Uterine smooth muscle cell (primary cell): ENCODE measurements at places on chromosomes 3 and 15. TPM values are rescaled to one million over a fixed set of nuclear protein-coding genes. Genes with fewer than 3 reads are reported as not detected.

Gene EXD1
- total RNA-seq = 0.11 TPM in 1 of 2 replicates, not detected in the other

Gene DHX30
- total RNA-seq = 60.2 and 83.8 TPM in 2 replicates

Gene TP63
- under 0.01 and 0.25 TPM in 2 replicates for total RNA-seq

Gene NAALADL2
- total RNA-seq = 11.9 and 13.7 TPM in 2 replicates

Gene ANKRD63
- not detected in 2 replicates for total RNA-seq

Gene CYP19A1
- 0.12 and 0.55 TPM in 2 replicates for total RNA-seq

Gene MST1R
- 0.25 and 0.33 TPM in 2 replicates for total RNA-seq

Gene FBXW12
- not detected in 2 replicates for total RNA-seq

Gene NMNAT3
- 0.33 and 2.4 TPM in 2 replicates for total RNA-seq

Gene IGDCC3
- under 0.01 TPM in 1 of 2 replicates, not detected in the other for total RNA-seq

Gene ECE2
- under 0.01 TPM in 1 of 2 replicates, not detected in the other for total RNA-seq

Gene THBS1
- total RNA-seq = 214 and 454 TPM in 2 replicates

Gene KLHL40
- not detected in 2 replicates for total RNA-seq

Gene TIGIT
- total RNA-seq = not detected in 2 replicates

Gene LIPC
- 0.11 and 0.37 TPM in 2 replicates for total RNA-seq

Gene RARRES1
- 26.2 and 30.5 TPM in 2 replicates for total RNA-seq

Gene TMEM40
- total RNA-seq = not detected in 2 replicates

Gene IQCF5
- not detected in 2 replicates for total RNA-seq

Gene CAND2
- total RNA-seq = 6.4 and 6.6 TPM in 2 replicates

Gene EPHA3
- total RNA-seq = 1.9 and 2.2 TPM in 2 replicates

Gene SST
- not detected in 2 replicates for total RNA-seq

Gene COL6A5
- under 0.01 TPM in 1 of 2 replicates, not detected in the other for total RNA-seq

Gene HRG
- total RNA-seq = not detected in 2 replicates

Gene ATP8B4
- 2.1 and 9.9 TPM in 2 replicates for total RNA-seq

Gene MIX23
- total RNA-seq = 31.7 and 48.6 TPM in 2 replicates

Gene SOX2
- not detected in 2 replicates for total RNA-seq

Gene NEIL1
- 2.7 and 6.1 TPM in 2 replicates for total RNA-seq
